Stimulated activated CD4-positive, alpha-beta T cell treated with anti-CD3 and anti-CD28 coated beads, Interleukin-15, amount 100 ng/mL, for 1 hour (primary cell): ENCODE measurements at places on chromosomes 4 and X.

- DNase-seq, result no peak
Observed at GRCh38 chr4:101355767-101356702, 8.7 kb upstream of the PPP3CA start.

DNA sequence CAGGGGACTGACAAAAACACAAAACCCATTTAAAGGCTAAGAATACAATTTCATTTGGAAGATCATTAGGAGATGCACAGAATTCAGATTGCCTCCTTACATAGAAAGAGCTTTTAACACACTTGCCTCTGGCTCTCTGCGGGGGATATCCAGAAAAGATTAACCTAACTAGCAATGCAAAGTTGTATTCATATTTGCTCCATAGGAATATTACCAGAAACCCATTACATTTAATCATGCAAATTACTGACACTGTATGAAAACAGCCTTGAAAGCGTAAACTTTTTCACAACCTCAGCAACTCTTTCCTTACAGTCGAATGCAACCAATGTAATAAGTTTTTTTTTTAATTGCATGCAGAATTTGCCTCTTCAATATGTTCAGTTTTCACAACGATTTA is 1087.3 kb upstream of the PRKX start:
- DNase-seq, result no peak

- no peak for DNase-seq
Observed at GRCh38 chr4:52376132-52376704, 282.9 kb downstream of the USP46 start.

GRCh38 chrX:11273544-11273943 is 19.7 kb upstream of the AMELX start:
- no peak for DNase-seq

- no peak for DNase-seq
Observed at GRCh38 chrX:56793521-56794320, 64.7 kb downstream of the NBDY start.

- DNase-seq, result no peak
Observed at GRCh38 chr4:2931512-2932301, 31.5 kb downstream of the NOP14 start.

GRCh38 chrX:137425273-137425902 is 140.5 kb upstream of the ZIC3 start:
- DNase-seq, result no peak

- DNase-seq, result no peak
Observed at GRCh38 chrX:124726881-124727280, 380.5 kb downstream of the SH2D1A start.

DNA sequence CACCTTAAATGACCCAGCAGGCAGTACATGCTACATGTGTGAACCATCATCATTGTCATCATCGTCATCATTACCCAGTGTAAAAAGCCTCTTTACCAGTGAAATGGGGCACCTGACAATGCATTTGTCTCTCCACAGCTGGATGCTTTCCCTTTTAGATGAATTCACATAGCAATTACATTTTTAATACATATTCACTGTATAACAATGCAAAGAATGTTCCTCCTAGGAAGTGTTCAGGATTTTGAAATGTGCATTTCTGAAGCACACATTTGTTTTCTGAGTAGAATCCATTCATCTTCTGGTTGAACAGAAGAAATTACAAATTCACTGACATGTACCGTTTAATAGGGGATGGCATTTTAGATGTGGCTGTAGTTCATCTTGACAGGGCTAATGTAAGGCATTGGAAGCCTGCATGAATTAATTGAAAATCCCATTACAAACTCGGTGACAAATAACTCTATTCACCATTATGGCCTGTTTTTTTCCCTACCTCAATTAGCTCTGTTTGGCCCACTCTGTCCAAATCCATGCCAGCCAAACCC is 111.1 kb downstream of the SH3RF1 start:
- no peak for DNase-seq

DNA sequence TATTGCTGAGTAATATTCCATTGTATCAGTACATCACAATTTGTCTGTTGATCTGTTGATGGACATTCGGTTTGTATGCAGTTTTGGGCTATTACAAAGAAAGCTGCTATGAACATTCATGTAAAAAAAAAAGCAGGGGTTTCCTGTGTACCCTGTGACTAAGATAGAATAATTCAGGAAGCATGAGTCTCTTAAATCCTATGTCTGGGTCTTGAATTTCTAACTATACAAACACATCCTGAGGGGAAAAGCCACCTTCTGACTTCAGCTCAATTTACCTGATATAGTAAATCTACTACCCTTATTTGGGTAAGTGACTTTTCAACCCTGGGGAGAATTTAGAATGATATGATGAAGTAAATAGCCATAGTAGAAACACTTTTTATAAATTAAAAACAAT is 94.6 kb upstream of the FUNDC1 start:
- no peak for DNase-seq

DNA sequence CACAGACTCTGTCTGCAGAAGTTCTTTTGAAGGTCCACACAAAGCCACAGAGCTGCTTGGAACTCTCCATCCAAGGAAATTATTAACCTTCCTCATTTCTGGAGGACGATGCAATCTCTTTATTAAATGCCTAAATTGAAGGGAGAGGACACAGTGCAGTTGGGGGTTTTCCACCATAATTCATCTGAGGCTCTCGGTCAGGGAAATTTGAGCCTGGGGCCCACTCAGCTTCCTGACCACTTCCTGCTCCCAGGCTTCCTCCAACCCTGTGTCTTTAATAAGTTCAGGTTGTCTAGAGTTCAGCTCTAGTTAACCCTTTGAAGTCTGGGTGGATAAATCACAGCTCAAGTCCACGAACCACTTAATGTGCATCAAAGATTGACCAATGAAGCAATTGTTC is 58.5 kb downstream of the PRPS1 start:
- DNase-seq, result no peak
